Right forelimb (tissue), 1 donor: ENCODE measurements at places on chromosomes 7 and 10.

- no peak for DNase-seq
Measured at GRCh38 chr7:87479951-87480350, 4.5 kb upstream of the ABCB4 start.

GRCh38 chr7:6160191-6160623 lies 112.2 kb downstream of the CYTH3 start:
- DNase-seq = peak; percentile 78

DNA sequence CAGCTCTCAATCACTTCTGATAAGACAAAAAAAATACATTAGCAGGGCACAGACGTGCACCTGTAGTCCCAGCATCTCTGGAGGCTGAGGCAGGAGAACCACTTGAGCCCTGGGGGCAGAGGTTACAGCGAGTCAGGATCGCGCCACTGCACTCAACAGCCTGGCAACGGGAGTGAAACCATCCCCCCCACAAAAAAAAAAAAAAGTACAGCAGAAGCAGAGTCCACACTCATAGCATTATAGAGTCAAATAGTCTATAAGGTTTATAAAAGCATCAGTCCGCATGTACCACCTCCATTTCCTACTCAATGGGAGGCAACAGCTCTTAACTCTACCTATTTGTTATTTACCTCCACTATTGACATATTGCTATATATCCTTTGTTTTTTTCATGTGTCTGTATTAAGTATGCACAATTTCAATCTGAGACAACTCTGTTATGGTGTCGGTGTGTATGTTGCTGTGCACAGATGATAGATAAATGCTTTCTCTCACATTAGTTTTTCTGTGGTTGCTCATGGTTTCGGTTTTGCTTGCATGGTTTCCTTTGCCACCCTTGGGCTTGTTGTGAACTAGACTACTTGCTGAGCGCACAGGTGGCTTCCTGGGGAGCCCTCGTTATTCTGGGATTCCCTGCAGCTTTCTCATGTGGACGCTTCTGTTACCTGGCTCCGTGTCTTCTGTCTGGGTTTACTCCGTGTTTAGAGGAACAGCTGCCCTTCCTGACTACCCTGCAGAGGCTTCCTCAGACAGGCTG lies 40.4 kb downstream of the PROSER2 start:
- no peak for DNase-seq

DNA sequence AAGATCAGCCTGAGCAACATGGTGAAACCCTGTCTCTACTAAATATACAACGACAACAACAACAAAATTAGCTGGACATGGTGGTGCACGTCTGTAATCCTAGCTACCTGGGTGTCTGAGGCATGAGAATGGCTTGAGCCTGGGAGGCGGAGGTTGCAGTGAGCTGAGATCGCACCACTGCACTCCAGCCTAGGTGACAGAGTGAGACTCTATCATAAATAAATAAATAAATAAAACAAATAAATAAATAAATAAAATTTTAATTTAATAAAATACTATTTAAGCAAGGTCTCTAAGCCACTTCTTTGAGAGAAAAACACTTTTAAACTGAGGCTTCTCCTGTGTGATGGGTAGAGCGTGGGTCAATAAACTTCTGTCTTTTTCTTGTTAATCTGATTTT lies 38.3 kb downstream of the MICU1 start:
- DNase-seq = no peak

GRCh38 chr10:132302421-132303310 lies 5.1 kb downstream of the STK32C start:
- DNase-seq = no peak
